Activated CD4-positive, alpha-beta memory T cell treated with anti-CD3 and anti-CD28 coated beads, Interleukin-2, amount 10 ng/mL, durations not matched to agents 7 days and 5 days (primary cell): ENCODE measurements at places on chromosomes 5 and 9.

- DNase-seq: peak; percentile 49
Measured at GRCh38 chr5:154756868-154757813, 2.0 kb downstream of the LARP1 start.

DNA sequence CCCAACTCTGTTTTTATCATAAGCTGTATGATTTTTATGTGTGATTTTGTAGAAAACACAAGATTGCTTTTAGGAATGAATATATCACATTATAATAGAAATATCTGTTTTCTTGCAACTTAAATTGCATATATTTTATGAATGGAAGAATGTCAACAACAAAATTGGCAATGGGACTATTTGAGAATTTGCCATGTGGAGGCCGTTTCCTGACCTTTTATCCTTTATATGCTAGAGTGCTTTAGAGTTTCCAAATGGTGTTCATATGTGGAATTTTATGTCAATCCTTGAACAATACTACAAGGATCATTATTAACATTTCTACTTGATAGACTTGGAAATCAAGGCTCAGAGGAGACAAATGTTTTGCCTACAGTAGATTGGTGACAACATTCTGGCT lies 34.2 kb downstream of the ITGA1 start:
- no peak for DNase-seq

GRCh38 chr5:91006713-91007112 lies 376.4 kb downstream of the ARRDC3 start:
- DNase-seq: no peak

DNA sequence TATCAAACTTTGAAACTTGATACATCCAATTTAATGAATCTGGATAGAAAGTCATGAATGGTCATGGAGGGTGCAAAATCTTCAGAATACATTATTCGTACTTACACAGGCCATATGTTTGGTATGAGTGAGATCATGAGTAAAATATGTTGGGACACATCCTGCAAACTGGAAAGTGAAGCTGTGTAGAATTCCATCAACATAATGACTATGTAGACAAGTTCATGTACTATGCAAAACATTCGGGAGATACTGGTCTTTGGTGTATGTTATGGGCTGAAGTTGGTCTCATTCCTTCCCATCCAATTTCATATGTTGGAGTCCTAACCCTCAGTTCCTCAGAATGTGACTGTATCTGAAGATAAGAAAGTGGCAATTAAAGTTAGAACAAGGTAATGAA lies 18.1 kb upstream of the CTNND2 start:
- DNase-seq: no peak

GRCh38 chr5:64680289-64680688 lies 10.0 kb upstream of the SHISAL2B start:
- no peak for DNase-seq

DNA sequence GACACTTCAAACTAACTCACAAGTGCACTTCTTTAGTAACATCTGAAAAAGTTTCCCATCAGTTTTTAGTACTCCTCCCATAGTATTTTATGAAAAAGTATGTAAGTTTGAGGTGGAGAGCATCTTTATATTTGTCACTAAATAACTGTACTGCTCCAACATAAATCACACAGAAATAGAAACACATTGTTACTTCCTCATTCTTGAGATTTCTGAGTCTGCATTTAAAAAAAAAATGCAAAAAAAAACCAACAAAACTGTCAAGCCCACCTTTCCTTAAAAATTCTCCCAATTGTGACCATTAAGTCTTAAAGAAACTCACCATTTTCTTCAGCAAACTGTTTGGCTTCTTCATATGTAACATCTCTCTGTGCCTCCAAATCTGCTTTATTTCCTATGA lies 18.7 kb downstream of the RAB14 start:
- DNase-seq: no peak

- no peak for DNase-seq
Measured at GRCh38 chr9:99360026-99360425, 137.9 kb downstream of the SEC61B start.

DNA sequence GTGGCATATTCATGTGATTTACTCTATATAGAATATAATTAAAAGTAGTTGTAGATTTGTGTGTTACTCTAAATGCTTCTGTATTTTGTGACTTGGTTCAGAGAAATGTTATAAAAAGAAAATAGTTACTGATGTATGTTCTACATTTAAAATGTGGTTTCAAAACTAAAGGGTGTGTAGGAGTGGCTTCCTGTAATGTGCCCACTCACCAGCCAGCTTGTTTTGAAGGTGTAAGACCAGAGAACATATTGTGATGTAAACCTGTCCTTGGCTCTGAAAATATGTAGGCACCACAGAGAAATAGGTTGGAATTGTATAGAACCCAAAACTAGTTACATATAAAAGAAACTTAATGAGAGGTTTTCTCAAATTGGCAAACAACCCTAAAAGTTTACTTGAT lies 51.2 kb upstream of the ARRDC3 start:
- DNase-seq: no peak

- DNase-seq: no peak
Measured at GRCh38 chr5:149273237-149273636, 1.6 kb downstream of the AFAP1L1 start.

- no peak for DNase-seq
Measured at GRCh38 chr5:172439785-172440477, 14.4 kb downstream of the SH3PXD2B start.

DNA sequence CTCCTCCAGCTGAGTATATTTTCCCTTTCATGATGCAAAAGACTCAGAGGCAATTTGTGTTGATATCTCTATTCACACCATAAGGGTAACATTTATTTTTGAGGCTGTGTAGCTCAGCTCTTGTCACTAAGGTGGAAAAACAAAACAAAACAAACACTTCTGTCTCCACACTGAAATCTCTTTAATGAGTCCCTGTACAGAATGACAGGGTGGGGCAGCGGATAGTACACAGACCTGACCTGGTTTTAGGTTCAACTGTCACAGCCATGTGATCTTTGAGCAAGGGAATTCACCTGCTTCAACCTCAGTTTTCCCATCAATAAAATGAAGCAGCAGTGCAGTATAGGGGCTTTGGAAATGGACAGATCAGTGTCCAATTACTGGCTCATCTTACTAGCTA lies 29.3 kb downstream of the TLR4 start:
- DNase-seq: no peak

GRCh38 chr5:96788112-96788749 lies 19.5 kb downstream of the ERAP1 start:
- no peak for DNase-seq

DNA sequence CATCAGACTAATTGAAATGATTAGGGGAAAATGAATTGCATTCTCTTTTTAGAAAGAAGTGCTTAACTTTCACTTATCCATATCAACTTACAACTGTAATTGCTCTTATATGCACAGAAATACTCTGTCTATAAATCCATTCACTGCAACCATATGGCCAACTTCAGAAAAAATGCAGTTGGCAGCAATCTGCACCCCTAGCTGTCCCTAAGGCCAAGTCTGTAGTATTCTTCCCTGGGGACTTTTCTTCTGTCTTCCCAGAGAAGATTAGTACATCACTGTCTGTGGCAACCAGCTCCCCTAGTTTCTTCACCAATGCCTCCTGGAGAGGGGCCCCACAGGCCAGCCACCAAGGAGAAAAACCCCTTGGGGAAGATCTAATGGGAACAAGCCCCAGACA lies 45.4 kb downstream of the ABCA1 start:
- DNase-seq: no peak

DNA sequence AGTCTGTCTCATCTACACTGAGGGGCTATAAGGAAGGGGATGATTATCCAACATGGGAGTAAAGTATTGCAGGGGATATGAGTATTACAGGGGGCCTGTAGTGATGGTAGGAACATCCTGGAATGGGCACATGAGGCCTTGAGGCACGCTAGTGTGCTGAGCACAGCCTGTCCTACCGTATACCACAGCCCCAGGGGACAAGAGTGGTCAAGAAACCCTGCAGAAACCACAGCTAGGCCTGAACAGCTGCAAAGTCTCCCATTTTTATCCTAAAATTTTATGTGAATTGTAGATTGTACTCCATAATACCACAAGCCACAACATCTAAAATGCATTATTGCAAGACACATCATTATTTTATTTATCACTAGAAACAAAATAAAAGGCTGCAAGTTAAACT lies 136.3 kb upstream of the ASTN2 start:
- no peak for DNase-seq

DNA sequence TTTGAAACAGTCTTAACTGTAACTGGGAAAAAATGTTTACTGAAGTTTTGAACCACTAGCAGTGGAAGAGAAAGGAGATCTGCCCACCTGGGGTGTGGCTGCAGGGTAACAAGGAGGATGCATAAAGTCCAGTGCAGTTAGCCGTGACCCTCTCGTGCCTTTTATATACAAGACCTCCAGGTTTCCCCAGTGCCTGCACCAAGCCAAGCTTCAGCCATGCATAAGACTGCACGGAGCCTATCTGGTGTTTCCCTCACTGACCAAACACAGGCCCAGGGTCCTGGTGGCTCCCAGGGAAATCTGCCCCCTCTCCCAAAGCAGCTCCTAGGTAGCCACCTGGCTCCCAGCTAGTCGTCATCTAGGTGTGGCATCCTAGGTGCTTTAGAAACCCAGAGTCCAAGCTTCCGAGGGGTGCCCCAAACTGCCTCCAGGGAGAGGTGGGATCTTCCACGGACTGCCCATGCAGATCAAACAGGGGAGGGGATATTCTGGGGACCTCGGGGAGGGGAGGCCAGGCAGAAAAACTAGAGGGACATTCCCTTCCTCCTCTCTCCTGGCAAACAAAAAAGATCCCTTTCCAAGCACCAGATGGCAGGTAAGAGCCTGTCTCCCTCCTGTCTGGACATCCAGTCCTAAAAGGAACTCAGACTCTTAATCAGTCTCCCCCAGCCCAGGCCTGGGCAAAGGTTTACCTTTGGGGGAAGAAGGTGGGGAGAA lies 2.7 kb downstream of the SHB start:
- DNase-seq: no peak

- DNase-seq: no peak
Measured at GRCh38 chr5:30347858-30348257, 845.6 kb upstream of the CDH6 start.

GRCh38 chr9:21443849-21444625 lies 3.8 kb downstream of the IFNA1 start:
- no peak for DNase-seq

DNA sequence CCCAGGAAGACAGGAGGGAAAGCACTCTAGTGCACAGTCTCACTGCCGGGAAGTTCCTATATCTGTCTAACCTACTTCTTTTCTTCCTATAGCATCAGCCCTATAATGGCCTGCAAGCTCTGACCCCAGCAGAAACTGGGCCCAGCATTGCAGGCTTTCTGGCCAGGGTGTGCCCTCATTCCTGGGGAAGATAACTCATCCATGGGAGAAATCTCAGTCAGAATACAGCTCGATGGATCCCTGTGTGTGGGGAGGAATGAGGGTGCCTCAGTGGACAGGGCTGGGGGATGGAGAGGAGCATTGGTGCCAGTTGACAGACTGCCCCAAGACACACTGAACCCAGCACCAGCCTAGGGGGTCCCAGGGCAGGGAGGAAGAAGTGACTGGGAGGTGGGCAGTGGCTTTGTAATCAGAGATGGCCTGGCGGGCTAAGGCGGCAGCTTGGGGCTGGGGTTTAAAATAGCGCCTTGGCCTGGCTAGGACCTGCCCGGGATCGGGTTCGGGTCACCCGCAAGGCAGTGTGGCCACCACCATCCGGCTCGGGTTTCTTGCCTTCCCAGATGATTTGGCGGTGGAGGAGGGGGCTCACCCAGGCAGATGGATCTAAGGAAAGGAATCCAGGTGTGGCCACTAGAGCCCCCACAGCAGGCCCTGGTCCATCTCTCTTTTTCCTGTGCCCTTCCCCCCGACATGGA lies 7.6 kb upstream of the CXXC5 start:
- no peak for DNase-seq

DNA sequence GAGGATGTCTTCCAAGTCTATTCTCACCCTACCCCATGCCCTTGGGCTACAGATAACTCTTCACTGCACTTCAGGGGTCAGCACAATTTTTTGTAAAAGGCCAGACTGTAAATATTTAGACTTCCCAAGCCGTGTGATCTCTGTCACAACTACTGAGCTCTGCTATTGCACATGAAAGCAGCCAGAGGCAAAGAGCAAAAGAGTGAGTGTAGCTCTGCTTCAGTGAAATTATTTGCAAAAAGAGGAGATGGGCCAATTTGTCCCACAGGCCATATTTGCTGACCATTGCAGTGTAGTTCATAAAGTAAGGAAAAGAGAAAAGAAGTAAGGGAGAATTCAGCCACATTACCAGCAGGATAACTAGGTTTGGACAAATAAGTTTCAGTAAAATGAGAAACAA lies 7.0 kb upstream of the MOCS2 start:
- no peak for DNase-seq

GRCh38 chr5:96637196-96637595 lies 25.0 kb upstream of the CAST start:
- DNase-seq: no peak

DNA sequence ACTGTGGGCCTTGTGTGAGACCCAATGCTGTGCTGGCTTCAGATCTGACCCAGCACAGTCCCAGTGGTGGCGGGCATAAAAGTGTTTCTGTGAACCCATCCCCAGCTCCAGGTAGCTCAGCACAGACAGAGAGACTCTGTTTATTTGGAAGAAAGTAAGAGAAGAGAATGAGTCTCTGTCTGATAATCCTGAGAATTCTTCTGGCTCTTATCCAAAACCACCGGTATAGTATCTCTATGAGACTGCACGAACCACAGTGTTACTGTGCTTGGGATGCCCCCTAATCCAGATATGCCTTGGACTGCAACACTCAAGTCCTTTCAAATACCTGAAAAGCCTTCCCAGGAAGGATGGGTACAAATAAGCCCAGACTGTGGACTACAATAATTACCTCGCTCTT lies 1660.8 kb upstream of the ACO1 start:
- no peak for DNase-seq

DNA sequence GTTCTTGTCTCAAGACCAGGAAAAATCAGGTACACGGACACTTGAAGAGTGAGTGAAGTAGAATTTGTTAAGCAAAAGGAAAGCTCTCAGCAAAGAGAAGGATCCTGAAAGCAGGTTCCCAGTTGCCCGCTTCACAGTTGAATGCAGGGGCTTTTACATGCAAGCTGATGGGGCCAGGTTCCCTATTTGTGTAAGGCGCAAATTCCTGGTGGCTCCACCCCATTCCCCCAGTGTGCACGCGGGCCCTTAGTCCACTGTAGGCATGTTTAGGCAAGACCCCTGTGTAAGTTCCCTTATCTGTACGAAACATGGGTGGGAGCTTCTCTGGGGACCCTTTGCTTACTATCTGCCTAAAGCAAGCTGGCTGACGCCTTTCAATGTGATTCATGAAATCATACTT lies 2.7 kb upstream of the AGTPBP1 start:
- DNase-seq: no peak

DNA sequence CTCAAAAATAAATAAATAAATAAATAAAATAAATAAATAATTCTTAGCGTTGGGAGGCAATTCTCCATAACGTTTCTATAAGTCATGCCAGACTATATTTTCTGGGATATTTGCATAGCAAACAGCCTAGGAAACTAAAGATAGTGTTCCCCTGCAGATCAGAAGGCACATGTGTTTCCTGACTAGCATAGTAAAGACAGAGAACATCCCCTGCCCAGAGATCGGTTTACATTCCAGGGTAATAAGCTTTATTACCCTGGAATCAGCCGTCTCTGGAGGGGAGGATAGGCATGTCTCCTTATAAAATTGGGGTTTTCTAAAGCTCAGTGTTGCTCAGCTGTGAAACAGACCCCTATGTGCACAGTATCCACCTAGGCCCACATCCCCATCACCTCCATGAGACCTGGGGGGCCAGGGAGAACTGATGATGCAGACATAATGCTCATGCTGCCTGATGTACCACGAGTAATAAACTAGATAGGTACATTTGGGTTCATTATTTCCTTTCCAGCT lies 36.9 kb upstream of the IFNK start:
- DNase-seq: no peak

- no peak for DNase-seq
Measured at GRCh38 chr5:141051521-141051866, 320 bp downstream of the PCDHB1 start.
